Nephron progenitor cell (in vitro differentiated cells): ENCODE measurements at places on chromosomes 1 and 21.

- DNase-seq, result no peak
These were observed 87.3 kb upstream of the IFFO2 start for GRCh38 chr1:19043579-19044443.

- DNase-seq, result no peak
These were observed 27.3 kb upstream of the PADI1 start for GRCh38 chr1:17177651-17178050.

DNA sequence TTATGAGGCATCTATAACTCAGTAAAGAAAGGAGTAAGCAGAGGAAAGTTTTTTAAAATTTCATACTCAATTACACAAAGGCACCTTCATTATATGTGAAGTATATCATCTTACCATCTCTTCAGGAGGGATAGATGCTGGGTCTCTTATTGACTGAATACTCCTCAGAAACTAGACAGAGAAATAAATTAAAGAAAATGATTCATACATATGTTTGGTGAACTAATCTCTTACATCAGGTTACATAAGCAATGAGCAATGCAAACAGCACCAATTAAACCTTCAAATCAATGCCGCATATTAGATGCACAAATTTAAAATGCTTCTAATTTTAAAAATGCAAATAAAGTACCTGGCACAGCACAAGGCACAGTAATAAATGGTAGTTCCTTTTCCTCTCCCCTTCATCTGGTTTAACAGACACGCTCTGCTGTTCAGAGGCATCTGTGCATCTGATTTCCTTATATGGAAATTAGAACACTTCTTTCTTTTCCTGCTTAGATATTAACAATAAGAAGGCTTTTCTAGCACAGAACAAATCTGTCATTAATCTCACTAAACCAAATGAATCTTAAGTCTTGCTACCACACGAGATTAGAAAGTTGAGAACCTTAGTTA, 20.0 kb downstream of the SCYL3 start:
- DNase-seq, result no peak

- DNase-seq, result no peak
These were observed 56.7 kb downstream of the MRPS6 start for GRCh38 chr21:34129901-34130715.

- no peak for DNase-seq
These were observed 173.1 kb upstream of the GALNT2 start for GRCh38 chr1:229893762-229894444.

- no peak for DNase-seq
These were observed 442.1 kb downstream of the PTBP2 start for GRCh38 chr1:97163591-97164275.

GRCh38 chr1:4046836-4047461, 146.9 kb upstream of the C1orf174 start:
- no peak for DNase-seq

DNA sequence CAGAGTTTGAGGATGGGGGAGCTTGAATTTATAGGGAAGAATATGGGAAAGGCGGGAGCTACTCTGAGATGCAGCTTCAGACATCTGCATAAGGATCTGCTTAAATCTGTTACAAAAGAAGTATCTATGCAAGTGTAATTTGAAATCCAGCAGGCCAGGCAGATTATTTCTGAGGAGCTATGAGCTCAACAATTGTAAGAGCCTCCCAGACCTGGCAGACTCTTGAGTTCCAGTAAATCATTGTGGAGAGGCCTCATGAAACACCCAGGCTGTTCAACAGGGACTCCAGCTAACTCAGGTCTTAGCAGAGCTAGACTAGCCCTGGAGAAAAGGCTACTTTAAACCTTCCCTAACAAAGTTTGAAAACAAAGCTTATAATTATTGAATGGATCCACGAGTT, 647.5 kb upstream of the CHRM3 start:
- peak; percentile 5 for DNase-seq

DNA sequence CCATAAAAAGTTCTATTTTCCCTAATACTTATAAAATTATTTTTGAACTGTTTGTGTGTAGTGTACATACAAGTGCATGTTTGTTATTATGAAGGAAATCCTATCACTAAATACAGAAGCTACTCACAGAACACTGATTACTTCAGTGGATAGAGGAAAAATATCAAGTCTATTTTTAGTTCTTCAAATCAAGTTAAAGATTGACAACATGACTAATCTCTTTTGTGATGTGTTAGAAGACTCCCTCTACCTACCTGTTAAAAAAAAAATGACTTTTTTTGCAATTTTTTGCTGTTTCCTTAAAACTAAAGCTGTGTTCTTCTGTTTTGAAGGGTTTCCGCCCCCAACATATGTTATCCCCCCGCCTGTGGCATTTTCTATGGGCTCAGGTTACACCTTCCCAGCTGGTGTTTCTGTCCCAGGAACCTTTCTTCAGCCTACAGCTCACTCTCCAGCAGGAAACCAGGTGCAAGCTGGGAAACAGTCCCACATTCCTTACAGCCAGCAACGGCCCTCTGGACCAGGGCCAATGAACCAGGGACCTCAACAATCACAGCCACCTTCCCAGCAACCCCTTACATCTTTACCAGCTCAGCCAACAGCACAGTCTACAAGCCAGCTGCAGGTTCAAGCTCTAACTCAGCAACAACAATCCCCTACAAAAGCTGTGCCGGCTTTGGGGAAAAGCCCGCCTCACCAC, 45.5 kb downstream of the NCF2 start:
- DNase-seq, result no peak

- no peak for DNase-seq
These were observed 136.8 kb downstream of the GLIS1 start for GRCh38 chr1:53601867-53602775.

GRCh38 chr1:197842646-197843045, 59.8 kb upstream of the C1orf53 start:
- DNase-seq, result no peak

GRCh38 chr1:20220036-20220435, 33.7 kb upstream of the PLA2G2C start:
- no peak for DNase-seq

- no peak for DNase-seq
These were observed 6.9 kb downstream of the MIB2 start for GRCh38 chr1:1622010-1622787.

GRCh38 chr1:151011154-151011850, 3.1 kb downstream of the PRUNE1 start:
- no peak for DNase-seq

GRCh38 chr1:199786695-199787094, 240.8 kb upstream of the NR5A2 start:
- DNase-seq, result no peak

DNA sequence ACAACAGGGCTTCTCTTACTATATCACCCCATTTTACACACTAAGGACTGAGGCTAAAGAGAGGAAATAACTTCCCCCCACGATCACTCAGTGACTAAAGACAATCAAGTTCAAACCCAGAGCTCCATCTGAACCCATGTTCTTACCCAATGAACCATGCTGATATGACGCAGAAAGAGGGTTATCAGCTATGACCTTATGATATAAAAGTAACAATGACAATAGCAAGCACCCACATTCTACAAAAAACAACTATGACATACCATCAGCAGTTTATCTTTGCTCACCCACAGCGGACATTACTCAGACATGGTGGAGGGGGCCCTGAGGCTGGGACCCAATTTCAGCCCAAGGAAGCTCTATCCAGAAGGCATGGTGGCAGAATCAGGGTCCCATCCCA, 75.7 kb downstream of the PTPN14 start:
- DNase-seq, result no peak

DNA sequence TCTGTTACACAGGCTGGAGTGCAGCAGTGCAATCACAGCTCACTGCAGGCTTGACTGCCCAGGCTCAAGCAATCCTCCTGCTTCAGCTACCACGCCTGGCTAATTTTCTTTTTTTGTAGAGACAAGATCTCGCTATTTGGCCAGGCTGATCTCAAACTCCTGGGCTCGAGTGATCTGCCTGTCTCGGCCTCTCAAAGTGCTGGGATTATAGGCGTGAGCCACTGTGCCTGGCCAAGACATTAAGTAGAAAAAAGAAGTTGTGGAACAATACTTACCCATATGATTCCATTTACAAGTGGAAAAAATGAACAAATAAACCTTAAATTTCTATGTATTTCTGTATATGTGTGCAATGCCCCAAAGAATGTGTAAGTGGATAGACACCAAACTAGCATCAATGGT, 30.3 kb upstream of the ID3 start:
- DNase-seq, result no peak

GRCh38 chr1:68973459-68974244, 476.8 kb upstream of the DEPDC1 start:
- no peak for DNase-seq

DNA sequence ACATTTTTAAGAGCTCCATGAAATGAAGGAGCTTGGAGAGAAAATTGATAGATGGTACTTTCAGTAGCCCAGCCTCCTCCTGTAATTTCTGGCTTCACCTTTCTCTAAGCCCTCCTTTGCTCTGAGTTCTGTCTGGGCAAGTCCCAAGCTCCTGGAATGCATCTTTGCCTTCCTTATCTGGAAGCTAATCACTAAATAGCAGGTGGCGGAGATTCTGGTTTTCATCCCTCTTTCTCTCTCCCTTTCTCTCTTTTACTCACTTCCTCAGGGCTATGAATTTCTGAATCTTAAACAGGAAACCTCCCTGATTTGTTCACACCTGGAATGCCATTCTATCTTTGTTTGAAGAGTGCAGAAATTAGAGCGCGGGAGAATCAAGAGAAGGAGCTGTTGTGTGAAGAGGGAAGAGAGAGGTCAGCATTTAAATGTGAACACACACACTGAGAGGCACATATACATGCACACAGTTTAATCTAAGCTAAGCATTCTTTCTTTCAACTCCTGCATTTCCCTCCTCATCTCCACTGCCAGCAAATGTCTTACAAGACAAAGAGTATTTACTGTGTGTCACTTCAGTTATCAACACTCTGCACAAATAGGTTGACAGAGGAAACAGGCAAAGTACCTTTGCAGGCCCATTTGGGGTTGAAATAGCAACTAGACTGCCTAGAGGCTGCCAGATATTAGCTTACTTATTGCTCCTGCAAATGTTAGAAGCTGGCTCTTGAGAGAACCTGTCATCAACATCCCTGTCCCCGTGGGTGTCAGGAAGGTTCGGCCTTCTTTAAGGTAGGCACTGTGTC, 199.4 kb upstream of the CAMK1G start:
- DNase-seq, result no peak

- no peak for DNase-seq
These were observed 31.0 kb downstream of the NTMT2 start for GRCh38 chr1:170176772-170177171.

DNA sequence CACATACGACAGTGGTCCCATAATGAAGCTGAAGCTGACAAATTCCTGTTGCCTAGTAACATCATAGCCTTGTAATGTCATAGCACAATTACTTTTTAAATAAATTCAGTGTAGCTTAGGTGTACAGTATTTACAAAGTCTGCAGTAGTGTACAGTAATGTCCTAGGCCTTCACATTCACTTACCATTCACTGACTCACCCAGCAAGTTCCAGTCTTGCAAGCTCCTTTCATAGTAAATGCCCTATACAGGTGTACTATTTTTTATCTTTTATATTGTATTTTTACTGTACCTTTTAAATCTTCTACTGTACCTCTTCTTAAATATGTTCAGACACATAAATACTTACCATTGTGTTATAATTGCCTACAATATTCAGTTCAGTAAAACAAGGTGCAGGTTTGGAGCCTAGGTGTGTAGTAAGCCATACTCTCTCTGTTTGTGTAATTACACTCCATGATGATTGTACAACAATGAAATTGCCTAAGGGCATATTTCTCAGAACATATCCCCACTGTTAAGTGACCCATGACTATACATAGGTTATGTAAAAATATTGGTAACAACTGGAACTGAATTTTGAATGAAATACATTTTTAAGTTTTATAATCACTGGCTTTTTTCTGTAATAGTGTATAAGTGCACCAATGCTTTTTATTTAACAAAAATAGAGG, 33.5 kb upstream of the ADAM30 start:
- DNase-seq, result no peak

DNA sequence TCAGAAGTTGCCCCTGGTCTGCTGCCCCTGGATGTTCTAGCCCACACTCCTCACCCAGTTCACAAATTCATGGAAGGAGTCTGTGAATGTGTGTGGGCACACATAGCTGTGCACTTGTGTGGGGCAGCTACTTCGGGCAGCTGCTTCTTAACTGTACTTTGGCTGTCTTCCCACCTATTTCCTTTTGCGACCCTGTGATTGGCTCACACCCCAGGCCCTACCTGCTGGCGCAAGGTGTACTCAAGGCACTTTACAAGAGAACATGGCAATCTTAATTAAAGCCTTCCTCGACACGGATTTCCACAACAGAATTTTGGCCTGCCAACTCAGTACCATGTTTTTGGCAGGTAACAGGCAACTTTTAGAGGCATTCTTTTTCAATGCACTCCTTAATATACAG, 86.5 kb upstream of the CTTNBP2NL start:
- no peak for DNase-seq

GRCh38 chr1:50268049-50268448, 155.2 kb downstream of the DMRTA2 start:
- peak; percentile 52 for DNase-seq

DNA sequence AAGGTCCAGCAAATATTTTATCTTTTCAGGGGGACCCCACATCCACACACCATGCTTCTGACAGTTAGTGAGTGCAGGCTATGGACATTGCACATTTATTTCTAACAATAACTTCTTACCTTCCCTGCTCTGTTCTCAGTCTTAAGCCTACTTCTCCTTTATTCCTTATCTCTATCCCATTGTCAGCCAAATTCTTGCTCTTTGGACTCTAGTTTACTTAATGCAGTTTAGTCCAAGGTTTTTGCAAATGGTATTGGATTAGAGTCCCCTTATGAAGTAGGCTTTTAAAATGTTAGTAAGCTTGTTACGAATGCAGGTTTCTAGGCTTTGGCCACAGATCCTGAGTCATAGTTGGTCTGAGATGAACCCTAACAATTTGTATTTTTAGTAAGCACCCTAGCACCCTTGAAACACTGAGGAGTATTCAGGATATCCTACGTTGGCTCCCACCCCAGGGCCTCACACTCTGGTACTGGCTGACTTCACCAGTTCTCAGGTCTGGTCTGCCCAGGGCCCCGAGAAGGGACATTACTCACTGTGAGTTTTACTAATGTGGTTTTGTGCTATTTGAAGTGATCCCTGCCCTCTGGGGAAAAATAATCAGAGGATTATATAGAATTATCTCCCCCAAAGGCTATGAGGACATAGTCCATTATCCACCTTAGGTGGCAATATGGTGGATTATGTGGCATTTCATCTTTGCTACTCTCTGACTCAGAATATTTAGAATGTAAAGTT, 239.5 kb downstream of the TGFB2 start:
- no peak for DNase-seq

DNA sequence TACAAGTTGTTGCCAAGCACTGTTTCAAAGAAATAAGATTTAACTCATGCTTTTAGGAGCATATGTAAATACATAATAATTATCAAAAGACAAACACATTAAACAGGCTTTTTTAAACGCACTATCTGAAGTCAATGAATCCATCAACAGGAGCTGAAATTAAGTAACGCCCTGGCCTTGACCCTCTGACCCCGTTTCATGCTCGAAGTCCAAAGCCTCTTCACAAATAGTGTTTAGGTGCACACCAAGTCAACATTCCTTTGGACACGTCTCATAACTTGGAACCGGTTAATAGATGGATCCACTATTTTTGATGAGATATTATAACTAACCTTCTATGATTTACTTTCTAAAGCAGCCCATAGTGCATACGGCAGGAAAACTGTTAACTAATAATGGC, 209.3 kb downstream of the GABPA start:
- DNase-seq, result no peak

- DNase-seq, result no peak
These were observed 14.9 kb downstream of the ABCA4 start for GRCh38 chr1:94105957-94106529.

- no peak for DNase-seq
These were observed 6.9 kb downstream of the ENO1 start for GRCh38 chr1:8871539-8871935.

- DNase-seq, result peak; percentile 81
These were observed 8.1 kb upstream of the TADA1 start for GRCh38 chr1:166884040-166884642.

GRCh38 chr21:42307106-42307505, 8.1 kb downstream of the TFF3 start:
- DNase-seq, result no peak
